Cortex of kidney (tissue), 1 donor: ENCODE measurements at places on chromosomes 6 and 20.

- no peak for DNase-seq
Observed at GRCh38 chr20:4926531-4927156, 74.7 kb downstream of the SLC23A2 start.

GRCh38 chr6:107877968-107878367 is 53.9 kb upstream of the SCML4 start:
- DNase-seq: no peak

- no peak for DNase-seq
Observed at GRCh38 chr20:22918286-22918983, 116.7 kb upstream of the SSTR4 start.

GRCh38 chr20:1273366-1273765 is 7.3 kb downstream of the SNPH start:
- no peak for DNase-seq

DNA sequence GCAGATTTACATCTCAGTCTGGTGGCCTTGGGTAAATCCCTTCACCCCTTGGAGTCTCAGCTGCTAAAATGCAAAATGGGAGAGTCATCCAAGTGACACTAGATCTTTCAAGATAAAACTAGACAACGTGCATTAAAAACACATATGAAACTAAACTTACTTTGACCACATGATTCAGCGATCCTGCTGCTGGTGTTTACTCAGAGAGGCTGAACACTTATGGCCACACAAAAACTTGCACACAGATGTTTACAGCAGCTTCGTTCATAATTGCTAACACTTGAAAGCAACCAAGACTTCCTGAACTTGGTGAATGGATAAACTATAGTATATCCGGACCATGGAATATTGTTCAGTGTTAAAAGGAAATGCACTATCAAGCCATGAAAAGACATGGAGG is 55.3 kb upstream of the GPR6 start:
- no peak for DNase-seq

DNA sequence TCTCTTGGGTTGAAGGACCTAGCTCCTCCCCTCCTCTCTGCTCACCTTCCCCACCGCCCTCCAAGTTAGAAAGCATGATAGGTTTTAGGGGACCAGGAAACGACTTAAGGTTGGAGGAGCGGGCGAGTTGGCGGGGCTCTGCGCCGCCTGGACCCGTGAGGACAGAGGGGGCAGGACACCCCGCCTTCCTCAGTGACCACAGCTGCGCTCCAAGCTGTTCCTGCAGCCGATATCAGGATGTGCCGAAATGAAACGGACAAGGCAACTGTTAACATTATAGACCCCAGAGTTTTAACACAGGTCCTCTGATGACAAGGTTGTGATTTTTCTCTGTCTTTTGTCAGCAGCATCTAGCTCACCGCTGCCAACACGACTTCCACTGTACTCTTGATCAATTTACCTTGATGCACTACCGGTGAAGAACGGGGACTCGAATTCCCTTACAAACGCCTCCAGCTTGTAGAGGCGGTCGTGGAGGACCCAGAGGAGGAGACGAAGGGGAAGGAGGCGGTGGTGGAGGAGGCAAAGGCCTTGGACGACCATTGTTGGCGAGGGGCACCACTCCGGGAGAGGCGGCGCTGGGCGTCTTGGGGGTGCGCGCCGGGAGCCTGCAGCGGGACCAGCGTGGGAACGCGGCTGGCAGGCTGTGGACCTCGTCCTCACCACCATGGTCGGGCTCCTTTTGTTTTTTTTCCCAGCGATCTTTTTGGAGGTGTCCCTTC is at the start of gene GRM1:
TSS of gene GRM1 (plus strand) at position 212 of the 722 bp plus-strand sequence. CDS start at position 668, 456 bp downstream.
- DNase-seq: no peak

DNA sequence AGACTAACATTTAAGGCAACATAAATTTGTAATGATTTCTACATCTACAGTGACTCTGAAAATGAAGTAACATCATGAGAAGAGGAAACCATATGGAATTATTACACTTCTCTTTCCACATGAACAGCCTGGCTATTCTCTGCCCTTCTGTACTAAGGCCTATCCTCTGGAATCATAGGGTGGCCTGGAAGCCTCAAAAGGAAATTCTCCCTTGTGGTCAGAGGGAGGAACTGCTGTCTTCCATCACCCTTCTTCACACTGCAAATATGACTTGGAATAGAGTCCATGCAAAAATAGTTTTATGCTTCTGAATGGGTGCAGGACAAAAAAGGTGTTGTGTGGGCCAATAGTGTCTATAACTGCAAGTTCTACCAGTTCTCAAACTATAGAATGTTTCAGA is 44.6 kb upstream of the SH3BGRL2 start:
- no peak for DNase-seq

DNA sequence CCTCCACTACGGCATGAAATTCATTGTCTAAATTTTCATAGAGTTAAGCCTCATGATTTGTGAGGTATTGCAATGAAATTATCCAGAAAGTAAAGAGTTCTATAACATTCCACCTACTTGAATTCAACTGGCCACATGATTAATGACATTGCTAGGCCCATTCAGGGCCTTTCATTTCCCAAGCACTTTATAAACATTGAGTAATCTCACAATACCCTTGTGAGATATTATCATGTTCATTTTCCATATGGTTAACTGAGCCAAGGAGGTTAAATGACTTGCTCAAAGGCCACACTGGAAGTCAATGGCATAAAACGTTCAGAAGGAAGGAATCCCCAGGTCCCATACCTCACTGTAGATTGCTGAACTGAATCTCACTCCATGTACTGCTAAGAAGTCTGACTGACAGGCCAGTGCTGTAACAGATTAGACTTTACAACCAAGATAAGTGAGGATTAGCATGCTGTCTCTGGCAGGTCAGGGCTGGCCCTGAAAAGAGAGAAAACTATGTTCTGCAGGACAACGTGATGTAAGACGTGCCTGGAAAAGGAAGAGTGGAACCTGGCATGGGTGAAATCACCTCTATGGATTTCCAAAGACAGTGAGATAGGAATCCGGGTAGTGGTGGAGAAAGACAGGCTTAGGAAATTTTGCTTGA is 75.9 kb upstream of the SPACA1 start:
- DNase-seq: no peak

GRCh38 chr6:112879920-112880413 is 532.8 kb downstream of the RFPL4B start:
- no peak for DNase-seq

- no peak for DNase-seq
Observed at GRCh38 chr20:57987659-57988058, 240.8 kb downstream of the ANKRD60 start.

DNA sequence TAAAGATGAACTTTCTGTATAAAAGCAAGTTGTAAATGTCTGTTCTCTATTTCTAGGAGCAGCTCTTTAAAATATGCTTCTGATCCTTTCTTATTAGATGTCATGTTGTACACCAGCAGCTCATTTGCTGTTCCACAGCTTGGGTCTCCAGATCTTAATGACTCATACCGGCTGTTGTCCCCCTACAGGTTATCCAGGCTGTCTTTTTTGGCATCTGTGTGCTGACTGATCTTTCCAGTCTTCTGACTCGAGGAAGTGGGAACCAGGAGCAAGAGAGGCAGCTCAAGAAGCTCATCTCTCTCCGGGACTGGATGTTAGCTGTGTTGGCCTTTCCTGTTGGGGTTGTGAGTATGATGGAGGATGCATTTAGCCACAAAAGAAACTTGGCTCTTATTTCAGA is 76.0 kb downstream of the AIG1 start:
- DNase-seq: no peak

GRCh38 chr6:113979937-113980336 is 9.0 kb upstream of the HDAC2 start:
- DNase-seq: no peak

DNA sequence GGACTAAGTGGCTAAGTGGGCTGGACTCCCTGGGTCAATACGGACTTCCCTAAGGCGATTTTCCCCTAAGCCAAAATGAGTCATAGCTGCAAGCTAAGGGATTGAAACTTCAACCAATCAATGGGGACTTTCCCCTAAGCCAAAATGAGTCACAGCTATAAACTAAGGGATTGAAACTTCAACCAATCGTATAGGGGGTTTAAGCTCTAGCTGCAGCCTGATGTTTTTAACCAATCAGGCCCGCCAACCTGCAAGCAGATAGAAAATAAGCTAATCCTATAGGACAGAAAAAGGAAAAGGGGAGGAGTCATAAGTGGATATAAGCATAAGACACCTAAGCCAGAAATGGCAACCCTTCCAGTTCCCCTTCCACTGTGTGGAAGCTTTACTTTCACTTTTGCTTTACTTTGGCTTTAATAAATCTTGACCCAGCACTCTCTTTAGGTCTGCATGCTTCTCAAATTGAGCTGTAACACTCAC is 655.0 kb upstream of the HS3ST5 start:
- DNase-seq: no peak

- no peak for DNase-seq
Observed at GRCh38 chr6:100892116-100892515, 11.0 kb upstream of the ASCC3 start.

DNA sequence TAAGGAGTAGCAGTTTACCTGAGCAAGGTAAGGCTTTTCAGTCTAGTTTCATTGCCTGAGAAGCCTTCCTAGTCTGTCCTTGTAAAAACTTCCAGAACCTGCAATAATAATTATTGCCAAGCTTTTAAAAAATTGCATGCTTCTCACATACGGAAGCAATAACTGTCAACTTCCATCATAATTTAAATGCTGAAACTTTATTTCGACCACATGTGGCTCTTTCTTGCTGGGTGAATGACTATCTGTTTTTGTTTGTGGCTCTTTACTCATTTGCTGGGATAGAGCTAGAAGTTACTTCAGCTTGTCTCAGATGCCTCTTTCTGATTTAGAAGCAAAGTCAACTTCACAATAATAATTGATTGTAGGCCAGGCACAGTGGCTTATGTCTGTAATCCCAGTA is 95.9 kb upstream of the COL21A1 start:
- no peak for DNase-seq

- DNase-seq: no peak
Observed at GRCh38 chr6:11263291-11263775, 30.9 kb upstream of the NEDD9 start.

GRCh38 chr6:97195117-97195516 is 87.9 kb downstream of the MMS22L start:
- no peak for DNase-seq

- no peak for DNase-seq
Observed at GRCh38 chr6:36622901-36623546, 28.9 kb downstream of the SRSF3 start.

GRCh38 chr6:137731960-137732616 is 135.0 kb upstream of the TNFAIP3 start:
- DNase-seq: no peak

- no peak for DNase-seq
Observed at GRCh38 chr6:1739220-1739619, 129.5 kb downstream of the FOXC1 start.

- no peak for DNase-seq
Observed at GRCh38 chr20:57282670-57283361, 16.4 kb upstream of the BMP7 start.

DNA sequence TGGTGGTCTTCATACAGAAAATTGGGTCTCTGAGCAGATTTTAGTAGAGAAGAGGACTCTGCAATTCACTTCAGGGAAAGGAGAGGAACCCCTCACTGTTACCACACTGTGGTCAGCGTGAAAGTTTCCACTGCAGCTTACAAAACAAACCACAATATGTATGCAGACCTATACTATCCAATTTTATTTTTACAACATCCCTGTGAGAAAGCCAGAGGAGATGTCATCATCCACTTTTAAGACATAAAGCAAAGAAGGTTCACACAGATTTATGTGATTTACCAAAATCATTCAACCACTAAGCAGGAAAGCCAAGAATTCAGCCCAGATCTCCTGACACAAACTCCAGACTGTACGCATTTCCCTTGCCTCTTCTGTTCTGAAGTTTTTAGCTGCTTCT is 442.4 kb downstream of the FRK start:
- no peak for DNase-seq

- DNase-seq: no peak
Observed at GRCh38 chr6:45791211-45792168, 224.2 kb downstream of the CLIC5 start.

DNA sequence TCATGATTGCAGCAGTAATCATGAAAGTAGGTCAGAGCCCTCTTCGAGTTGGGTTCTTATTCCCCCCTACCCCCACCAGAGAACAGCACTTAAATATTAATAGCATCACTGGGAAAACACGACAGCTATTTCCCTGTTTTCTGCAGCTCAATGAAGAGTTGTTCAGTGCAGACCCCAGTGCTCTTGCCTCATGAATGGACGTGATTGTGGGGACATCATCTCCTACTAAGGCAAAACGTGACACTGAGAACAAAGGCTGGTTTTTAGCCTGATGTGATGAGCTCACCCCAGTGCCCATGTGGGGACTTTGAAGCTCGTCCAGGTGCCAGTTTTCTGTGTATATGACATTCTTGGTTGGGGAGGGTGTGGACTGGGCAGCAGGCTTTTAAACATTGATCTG is 105.9 kb downstream of the SLC35F1 start:
- DNase-seq: no peak

DNA sequence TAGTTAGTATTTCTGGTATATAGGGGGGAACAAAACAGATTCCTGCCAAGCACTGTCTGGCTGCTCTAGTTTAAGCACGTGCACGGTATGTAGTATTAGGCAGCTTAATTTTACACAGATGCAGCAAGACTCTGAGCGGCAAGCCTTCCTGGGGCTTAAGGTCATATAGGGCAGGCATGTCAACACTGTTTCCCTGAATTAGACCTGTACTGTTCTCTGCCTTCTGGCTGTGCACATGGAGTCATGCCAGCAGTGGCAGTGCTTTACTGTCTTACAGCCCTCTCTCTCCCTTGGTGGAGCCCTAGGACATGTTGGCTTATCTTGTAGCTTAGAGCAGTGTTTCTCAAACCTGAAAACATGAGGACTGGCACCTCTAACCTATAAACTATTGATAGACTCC is 56.6 kb downstream of the PHF20 start:
- no peak for DNase-seq

- no peak for DNase-seq
Observed at GRCh38 chr6:93858213-93858612, 438.9 kb upstream of the EPHA7 start.

- no peak for DNase-seq
Observed at GRCh38 chr6:96749891-96750290, 87.4 kb downstream of the GPR63 start.

DNA sequence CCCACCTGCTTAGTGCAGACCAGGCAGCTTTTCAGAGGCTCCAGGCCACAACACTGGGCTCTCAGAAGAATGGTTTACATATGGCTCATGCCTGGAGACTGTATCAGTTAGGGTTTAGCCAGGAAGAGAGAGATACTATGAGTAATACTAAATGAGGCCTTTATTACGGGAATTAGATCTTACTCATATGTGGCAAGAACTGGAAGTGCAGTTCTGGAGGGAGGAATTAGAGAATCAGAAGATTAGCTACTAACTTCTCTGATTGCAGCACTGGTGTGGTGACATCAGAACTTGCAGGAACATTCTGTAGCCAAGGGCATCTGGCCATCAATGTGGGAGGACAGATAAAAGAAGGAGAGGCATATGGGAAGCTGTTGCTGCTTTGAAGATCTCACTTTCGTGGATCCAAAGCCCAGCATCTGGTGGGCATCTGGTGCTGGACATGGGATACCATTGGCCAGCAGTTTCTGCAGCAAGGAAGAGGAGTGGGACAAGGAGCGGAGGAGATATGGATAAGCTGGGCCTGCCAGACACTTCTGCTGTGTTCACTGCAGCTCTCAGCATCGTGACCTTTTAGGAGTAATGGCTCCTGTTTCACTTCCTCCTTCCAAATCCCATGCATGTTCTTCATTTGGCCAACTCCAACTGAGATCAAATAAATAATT is 248.5 kb downstream of the BTBD3 start:
- DNase-seq: no peak
